T-helper 1 cell (primary cell): ENCODE measurements at places on chromosomes 2 and 18.
A peak's percentile ranks its signal among the peaks of the same experiment; 100 is the strongest.

DNA sequence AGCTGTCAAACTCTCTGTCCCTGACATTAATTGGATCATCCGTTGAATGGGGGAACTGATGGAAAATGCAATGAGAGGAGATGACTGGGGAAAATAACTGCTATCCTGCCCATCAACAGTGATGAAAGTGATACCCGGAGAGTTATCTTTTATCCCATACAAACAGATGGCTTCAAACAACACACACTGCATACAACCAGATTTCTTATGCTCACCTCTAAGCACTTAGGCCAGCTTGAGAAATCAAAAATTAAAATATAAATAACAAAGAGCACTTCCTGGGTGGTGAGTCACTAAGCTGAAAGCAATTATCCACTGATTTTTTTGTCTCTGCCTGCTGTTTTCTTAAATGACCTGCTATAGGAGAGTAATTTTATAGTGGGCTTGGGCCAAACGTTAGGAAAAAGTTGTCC lies 237.6 kb upstream of the RGPD4 start:
- no peak for DNase-seq

DNA sequence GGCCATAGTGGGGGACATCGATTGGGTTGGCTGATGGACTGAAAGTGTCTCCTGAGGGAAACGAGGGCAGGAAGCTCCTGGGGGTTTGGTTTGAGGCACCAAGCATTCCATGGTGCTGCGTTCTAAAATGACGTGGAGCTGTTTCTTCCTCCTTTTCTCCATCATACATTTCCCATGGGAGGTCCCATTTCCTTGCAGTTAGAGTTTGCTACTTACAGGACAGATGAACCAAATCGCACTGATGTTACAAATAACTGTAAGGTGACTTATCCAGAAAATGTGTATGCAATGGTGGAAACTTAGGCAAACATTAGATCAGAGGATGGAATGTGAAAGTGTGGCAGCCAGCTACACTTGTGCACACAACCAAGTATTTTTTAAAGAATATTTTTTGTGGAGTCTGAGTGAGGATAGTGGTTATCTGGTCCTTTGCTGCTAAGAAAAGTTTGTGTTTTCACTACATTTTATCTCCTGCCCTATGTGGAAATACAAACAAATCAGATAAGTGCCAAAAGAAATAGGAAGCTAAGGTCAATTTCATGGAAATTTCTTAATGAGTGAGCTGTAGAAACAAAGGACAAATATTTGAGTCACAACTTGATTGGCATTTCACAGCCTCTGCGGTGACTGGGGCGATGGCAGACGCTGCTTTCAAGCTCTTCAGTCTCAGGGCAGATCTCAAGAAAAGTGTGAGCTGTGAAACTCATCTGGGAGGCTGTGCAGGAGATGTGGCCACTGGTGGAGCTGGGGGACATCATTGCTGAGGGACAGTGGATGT lies 256.2 kb downstream of the TSN start:
- no peak for DNase-seq

GRCh38 chr2:33099989-33100388 lies 153.2 kb downstream of the LTBP1 start:
- no peak for DNase-seq

DNA sequence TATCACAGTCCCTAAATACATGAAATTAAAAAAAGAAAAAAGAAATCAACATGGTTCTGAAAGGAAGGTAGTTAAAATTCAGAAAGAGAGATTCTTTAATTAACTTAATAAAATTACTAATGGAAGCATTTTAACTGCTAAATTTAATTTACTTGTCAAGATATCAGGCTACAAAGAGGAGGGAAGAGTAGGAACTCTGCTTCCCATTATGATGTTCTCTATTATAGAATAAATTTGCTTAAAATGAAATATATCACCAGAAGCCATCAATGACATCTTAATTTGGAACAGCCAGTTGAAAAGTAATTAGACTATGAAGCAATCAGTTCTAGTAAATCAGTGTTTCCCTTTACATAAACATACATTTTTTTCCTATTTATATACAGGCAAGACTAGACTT lies 611.8 kb upstream of the FANCL start:
- DNase-seq = no peak

GRCh38 chr2:150591496-150592285 lies 104.2 kb upstream of the RND3 start:
- DNase-seq = no peak

GRCh38 chr18:44464398-44465180 lies 216.1 kb upstream of the SETBP1 start:
- no peak for DNase-seq

- no peak for DNase-seq
Observed at GRCh38 chr2:7632420-7632819, 715.2 kb downstream of the RNF144A start.

DNA sequence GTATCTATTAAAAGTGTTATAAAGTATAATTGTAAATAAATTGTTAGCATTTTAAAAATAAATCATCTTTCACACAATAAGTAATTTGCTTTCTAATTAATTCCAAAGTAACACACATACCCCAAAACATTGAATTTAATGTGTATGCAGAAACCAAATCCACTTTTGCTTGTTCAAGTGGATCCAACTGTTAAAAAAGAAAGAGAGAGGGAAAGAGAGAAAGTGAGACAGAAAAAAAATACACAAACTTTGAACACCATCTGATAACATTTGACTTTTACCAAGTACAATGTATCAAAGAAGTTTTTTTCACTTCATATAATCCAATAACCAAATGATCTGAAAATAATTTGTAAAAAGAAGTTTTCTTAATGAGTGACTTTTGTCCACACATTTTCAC lies 16.6 kb downstream of the C1D start:
- no peak for DNase-seq

- no peak for DNase-seq
Observed at GRCh38 chr2:236752096-236752495, 182.5 kb downstream of the ACKR3 start.

DNA sequence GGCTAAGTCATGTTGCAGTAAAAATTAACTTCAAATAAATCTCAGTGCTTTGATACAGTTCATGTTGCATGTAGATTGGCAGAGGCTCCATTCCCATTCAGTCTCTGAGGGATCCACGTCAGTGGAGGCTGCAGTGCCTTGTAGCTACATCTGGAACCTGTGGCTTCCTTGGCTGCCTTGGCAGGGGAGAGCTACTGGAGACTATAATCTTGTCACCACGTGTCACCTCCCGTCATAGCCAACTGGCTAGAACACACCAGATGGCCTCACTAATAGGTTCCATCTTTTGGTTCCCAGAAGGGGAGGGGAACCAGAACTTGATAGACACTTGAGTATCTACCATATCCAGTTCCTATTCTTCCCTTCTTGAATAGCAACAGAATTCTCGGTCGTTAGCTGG lies 28.4 kb downstream of the E2F6 start:
- no peak for DNase-seq

DNA sequence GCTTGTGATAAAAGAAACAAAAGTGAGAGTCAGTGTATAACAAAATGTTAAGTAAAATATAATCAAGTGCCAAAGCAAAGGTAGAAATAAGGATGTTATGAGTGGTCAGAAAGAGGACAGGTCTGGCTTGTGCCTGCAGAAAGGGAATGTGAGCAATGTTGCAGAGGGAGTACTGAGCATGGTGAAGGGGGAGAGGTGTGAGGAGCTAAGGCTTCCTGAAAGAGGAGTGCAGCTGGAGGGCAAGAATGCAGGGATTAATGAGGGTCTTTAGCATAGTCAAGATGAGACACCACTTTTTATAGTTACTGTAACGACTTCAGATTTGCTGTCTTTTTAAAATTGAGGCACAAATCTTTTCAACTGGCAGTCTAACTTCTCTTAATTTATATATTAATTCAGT lies 22.0 kb upstream of the FIGN start:
- no peak for DNase-seq

DNA sequence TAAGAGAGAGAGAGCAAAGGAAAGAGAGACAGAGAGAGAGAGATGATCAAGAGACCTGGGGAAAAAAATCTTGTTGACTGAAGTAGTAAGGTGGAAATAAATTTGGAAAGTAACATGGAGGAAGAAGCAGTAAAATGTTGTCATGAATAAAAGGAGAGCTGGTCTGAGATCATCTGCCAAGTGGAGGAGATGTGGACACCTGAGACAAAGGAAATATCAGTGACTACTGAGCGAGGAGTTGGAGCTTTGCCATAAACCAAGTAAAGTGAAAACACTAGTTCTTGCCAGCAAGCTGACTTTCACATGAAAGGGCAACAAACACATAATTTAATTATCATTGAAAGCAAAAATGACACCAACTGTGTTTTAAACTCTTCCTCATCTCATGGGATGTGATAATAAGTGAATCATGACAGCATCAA lies 49.0 kb upstream of the DSG1 start:
- no peak for DNase-seq

DNA sequence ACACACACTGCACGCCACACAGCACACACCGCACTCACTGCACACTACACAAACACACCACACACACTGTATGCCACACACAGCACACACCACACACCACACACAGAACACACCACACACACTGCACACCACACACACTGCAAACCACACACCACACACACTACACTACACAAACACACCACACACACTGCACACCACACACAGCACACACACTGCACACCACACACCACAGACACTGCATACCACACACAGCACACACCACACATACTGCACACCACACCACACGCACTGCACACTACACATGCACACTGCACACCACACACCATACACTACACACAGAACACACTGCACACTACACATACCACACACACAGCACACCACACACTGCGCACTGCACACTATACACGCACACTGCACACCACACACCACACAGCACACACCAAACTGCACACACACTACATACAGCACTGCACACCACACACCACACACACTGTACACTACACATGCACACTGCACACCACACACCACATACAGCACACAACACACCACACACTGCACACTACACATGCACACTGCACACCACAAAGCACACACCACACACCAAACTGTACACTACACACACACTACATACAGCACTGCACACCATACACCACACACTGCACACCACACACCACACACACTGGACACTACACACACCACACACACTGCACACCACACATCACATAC lies 59.6 kb downstream of the ASB1 start:
- no peak for DNase-seq

DNA sequence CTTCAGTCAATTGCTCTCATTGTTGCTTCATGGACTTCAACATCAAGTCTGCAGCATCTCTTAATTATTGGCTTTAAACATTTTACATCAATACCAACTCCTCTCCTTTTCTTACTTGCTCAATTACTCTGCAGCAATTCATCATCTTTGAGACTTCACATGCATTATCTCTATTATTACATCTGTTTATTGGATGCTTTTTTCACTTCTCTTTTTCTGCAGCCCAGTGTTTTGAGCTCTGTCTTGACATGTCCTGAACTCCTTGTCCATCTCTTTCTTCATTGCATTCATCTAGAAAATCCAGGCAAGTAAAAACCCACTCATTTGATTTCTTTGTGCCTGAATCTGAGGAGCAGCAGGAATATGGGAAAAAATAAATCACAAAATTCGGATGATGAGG lies 647.9 kb downstream of the PLCL1 start:
- no peak for DNase-seq

DNA sequence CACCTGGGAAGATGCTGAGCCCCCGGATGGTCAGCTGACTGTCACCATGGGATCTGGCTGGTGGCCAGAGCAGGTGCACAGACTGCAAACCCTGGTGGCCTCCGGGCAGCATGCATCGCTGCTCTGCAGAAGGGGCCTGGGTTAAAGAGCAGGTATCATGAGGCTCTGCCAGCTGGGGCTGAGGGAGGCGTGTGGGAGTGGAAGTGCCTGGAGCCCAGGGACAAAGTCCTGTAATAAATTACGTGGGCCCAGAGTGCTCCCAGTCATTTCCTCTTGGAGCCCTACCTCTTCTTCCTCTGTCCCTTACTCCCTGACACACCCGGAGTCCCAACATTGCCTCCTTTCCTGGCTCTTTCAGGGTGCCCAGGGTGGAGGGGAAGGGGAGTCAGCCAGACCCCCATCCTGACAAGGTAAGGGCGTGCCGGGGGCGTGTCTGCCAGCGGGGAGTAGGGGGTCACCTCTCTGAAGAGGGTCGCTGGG lies at the start of gene MYO7B:
TSS of gene MYO7B (plus strand) at position 262 of the 480 bp plus-strand sequence. CDS start 24,040 bp downstream, outside the sequence.
- no peak for DNase-seq

DNA sequence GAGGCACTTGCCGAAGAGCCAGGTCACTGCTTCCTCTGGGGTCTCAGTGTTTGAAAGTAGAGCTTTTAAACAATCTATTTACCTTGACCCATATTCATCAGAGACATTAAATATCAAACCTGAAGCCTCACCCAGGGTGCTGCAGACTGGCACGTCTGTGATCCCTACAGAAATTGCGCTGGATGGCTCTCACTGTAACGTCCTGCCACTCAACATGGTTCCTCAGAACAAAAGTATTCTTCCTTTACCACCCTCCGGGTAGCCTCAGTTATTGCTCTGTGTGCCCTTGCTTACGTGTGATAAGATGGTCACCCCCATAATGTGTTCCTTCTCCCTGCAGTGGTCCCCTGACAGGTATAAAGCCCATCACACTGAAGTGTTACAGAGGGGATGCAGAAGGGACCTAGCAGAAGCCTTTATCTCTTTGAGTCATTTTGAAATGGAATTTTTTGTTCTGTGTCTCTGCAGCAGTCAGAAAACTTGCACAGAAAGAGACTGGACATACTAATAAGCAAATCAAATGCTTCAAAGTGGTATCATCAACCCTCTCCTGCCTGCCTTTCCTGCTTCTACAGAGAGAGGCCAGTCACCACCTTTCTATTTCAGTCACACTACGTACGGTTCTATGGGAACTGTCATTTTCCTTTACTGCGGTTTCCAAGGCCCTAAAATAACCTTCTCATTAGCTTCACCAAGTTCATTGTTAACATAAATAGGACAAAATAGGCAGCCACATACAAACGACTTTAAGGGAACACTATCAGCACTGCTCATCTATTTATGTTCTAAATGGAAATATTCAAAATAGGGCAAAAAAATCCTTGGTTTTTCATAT lies 86.8 kb downstream of the METTL8 start:
- no peak for DNase-seq

DNA sequence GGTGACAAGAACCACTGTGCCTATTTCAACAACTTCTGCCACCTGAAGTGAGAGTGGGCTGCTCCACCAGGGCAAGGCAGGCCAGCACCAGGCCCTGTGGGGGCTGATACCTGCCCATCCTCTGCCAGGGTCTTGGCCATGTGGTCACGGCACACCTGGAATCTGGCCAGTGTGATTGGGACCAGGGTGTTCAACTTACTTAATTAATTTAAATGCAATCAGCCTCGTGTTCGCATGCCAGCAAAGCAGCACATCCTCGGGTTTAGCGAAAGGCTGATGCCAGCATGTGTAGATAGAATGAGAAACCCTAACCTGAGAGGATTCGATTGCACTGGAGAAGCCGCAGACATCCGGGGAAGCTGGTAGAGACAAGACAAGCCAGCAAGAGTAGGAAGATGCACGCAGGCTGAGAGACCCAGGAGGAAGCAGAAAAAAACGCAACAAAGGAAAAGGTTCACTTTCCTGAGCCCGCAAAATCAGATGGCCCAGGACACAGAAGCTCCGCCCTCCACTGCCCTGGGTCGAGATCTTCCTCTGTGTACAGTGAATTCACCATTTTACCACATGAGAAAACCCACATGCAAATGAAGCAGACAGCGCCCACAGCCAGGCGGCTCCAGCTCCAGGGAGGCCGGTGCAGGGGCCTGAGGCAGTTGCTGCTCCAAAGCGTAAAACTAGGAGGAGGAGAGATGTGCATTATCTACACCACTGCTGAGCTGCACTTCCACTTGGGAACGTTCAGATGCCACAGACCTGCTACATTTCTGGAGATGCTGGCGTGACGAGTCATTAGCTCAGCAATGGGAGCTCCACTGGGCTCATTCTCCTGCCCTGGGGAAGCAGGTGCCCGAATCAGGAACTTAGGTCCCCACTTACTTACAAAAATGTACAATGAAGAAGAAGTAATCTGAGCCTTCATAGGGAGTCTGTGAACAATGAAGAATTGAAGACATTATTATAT lies 92.1 kb downstream of the TMEM18 start:
- DNase-seq = peak; percentile 7
